ENCODE measurements at places on chromosomes 16 and 17. TPM values are rescaled to one million over a fixed set of nuclear protein-coding genes. Genes with fewer than 3 reads are reported as not detected.

DNA sequence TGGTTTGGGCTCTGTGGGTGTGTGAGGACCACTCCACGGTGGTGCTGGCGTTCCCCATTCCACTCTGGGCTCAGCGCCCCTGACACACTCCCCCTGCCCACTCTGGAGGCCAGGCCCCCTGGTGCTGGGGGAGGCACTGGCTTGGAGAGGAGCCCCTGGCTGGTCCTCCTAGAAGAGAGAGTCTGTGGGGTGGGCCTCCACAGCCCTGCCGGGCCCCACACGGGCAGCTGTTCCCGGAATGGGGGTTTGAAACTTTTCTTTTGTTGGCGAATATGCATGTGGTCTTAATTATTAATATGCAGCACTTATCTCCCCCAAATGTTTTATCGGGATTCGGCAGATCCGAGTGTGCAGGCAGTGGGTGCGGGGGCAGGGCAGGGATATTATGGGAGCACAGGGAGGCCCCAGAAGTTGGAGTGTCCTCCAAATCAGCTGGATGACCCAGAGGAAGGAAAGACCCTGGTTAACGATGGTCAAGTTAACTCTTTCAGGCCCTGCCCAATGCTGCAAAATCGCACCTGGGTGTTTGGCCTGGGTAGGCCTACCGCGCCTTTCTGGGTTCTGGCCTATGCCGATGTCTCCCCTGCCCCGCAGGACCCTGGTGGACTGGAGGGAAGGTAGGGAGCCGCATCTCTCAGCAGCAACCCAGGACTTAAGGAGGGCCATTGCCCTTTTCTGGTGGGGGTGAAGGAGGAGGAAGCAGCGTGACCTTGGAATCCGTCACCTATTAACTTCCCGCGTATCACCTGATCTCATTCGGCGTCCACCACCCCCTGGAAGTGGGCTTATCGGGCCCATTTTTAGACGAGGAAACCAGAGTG lies 36.0 kb downstream of the TMEM235 start:
- DNase-seq, result no peak

- DNase-seq, result no peak
Measured at GRCh38 chr16:17252064-17252463, 218.7 kb downstream of the XYLT1 start.

GRCh38 chr17:8997994-8998628 lies 23.2 kb upstream of the NTN1 start:
- DNase-seq, result peak; percentile 68

DNA sequence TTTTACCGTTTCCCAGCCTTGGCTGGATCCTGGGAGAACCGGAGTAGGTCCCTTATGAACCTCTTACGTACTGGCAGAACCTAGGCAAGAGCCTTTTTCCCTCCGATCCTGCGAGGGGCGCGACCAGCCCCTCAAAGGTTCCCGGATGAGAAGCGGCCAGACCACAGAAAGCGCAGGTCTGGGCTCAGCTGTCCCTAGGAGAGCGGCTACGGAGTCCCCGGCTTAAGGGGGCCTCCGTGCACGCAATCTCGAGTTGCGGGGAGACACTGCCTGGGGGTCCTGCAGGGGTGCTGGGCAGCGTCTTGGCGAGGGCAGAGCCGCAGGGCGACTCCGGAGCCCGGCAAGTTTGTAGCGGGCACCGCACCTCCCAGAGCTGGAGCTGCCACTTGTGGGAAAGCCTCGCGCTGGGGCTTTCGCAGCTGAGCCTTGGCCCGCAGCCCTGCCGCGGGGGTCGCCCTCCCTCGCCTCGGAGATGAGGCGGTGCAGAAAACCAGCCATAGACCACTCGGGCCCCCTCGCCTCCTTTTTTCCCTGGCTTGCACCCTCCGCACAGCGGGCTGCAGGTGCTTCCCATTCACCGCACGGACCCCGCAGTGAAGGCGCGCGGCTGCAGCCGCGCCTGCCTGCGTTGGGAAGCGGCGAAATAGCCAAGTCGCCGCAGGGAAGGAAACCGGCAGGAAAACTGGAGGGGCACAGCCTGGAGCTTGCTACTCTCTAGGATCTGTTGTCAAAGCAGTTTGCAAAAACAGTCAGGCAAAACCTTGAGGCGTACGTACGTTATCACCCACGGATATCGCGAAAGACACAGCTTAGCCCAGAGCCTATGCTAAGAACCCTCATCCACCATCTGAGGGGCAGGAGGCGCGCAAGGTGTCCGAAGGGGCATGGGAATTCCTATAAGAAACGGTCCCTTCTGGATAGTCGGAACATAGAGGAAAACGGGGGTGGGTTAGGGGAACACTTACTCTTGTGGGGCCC lies 834 bp downstream of the CDH8 start:
- DNase-seq, result no peak

- DNase-seq, result no peak
Measured at GRCh38 chr17:40283662-40284061, 4.0 kb upstream of the CDC6 start.

GRCh38 chr17:39929646-39930407 lies 2.3 kb downstream of the LRRC3C start:
- peak; percentile 83 for DNase-seq

GRCh38 chr17:71975331-71975801 lies 145.5 kb upstream of the SOX9 start:
- no peak for DNase-seq

- no peak for DNase-seq
Measured at GRCh38 chr16:2480948-2481347, 6.0 kb downstream of the TBC1D24 start.

DNA sequence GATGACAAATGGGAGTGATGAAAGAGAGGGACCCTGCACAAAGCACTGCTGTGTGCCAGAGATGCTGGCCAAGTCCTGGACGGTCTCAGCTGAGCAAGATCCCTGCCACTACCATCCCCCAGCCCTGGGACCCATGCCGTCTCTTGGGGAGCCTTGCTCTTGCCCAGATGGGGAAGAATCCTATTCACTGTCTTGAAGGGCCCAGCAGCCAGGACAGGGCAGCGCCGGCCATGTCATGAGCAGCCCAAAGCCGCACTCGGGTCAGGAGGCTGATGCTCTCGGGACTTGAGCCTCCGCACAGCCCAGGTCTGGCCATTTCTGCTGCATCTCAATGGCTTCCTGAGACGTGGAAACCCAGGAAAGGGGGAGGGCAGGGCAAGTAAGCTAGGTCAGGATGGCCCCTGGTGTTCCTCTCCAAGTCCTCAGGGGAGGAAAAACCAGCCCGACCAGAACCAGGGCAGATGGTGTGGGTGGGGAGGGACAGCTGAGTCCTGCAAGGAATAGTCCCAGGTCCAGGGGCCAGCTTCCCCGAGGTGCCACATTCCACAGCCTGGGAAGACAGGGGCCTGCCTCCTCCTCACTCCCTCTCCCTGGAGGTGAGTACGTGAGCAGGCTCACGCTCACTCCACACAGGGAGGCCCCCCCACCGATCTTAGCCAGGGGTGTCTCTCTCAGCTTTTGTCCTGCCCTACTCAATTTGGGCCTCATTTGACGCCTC lies 7.8 kb upstream of the KRT19 start:
- DNase-seq, result no peak

DNA sequence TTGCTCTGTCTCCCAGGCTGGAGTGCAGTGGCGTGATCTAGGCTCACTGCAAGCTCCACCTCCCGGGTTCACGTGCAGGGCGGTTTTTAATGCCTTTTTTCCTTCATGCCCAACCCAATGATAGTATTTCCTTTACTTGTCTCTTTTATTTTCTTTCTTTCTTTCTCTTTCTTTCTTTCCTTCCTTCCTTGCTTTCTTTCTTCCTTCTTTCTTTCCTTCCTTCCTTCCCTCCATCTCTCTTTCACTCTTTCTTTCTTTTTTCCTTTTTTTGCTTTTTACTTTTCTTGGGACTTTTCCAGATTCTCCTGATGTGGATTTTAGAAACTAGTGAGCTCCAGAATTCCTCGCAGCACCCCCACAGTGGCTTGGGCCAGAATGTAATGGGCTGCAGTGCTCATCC lies 3.1 kb downstream of the MYH3 start:
- no peak for DNase-seq

- no peak for DNase-seq
Measured at GRCh38 chr17:77600346-77600745, 358.2 kb upstream of the TNRC6C start.

DNA sequence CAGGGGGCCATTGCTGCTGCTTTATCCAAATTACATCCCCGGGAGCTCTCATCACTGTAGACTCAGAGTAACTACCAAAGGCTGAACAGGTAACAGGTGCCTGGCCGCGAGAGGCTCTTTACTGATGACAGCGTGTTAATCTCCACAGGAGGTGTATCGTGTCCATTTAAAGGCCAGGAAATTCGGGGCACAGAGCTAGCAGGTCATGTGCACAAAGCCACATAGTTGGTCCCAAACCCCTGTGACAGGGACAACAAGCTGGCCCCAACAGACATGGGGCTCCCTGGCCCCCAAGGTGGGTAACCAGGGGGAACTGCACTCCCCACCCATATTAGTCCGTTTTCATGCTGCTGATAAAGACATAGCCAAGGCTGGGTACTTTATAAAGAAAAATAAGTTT lies 55.3 kb upstream of the RBFOX3 start:
- DNase-seq, result no peak

DNA sequence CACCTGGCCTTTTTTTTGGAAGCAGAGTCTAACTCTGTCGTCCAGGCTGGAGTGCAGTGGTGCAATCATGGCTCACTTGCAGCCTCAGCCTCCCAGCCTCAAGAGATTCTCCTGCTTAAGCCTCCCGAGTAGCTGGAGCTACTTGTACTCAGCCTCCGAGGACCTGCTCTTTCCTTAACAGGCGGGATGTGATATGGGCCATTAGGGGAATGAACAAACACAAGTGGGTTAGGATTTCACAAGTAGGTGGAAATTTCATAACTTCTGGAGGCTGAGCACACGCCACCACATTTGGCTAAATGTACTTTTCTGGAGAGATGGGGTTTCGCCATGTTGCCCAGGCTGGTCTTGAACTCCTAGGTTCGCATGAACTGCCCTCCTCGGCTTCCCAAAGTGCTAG lies 4.1 kb downstream of the PAM16 start:
- DNase-seq, result no peak

GRCh38 chr16:51697454-51697853 lies 546.4 kb upstream of the SALL1 start:
- DNase-seq, result no peak

DNA sequence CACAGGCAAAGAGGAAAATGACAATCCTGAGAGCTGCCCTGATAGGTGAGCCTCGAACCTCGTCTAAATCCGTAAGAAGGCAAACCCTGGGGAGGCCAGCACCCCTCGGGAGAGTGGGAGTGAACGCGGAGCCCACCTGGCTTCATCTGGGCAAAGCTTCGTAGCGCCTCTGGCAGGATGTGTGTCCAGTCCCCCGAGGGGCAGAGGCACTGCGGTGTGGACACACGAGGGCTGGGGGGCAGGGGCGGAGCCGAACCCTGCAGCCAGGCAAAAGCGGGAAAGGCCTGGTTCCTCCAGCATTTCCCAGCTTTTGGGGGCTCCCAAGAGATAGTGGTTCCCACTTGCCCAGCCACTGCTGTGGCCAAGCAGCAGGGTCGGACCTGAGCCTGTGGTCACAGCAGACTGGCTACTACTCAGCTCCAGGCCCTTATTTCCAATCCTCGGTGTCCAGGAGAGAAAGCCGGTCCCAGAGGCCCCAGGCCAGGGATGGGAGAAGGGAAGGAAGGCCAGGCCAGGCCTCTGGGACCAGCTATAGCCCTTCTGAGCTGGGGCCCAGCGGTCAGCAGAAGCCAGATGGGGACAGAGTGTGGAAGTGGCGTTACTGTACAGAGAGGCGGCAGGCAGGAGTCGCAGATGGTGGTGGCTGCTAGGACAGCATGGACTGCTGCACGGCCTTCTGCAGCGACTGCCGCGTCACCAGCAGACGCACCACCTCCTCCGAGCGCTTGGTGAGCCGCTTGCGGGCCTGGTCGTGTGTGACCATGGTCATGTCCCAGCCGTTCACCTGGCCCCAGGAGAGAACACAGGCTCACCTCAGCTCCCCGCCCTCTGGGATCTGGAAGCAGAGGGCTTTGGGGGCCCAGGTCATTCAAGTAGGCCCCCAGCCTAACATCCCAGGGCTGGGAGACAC lies 5.0 kb downstream of the TAX1BP3 start:
- no peak for DNase-seq

DNA sequence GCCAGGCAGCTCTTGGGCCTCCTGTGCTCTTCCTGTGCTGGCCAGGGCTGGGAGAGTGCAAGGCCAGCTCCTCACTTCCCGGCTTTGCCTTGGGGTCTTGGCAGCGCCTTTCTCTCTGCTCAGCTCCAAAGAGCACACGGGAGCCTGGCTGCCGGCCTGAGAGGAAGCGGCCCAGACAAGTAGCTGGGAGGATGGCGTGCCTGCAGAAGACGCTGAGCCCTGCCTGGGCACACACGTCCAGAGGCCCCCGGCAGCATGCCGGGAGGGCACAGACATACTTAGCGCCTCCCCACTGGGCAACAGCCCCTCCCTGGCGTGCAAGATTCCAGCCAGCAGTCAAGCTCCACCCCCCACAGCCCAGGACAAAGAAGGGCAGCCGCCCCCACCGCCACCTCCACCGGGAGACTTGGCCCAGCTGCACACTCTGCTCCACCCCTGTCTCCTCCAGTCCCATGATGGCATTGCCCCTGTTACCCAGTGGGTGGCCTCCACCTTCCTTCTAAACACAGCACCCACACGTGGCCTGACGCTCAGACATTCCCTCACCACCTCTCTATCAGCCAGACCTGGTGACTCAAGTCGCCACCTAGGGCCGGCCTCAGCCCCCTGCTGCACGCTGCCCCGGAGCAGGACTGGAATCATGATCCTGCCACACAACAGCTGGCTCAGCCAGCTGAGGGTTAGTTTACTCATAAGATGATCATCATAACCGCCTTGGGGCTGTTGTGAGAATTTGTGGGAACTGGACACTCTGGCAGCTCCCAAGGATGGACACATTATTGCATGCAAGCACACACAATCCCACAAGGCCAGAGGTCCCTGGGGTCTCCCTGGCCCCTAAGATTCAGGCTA lies 12.4 kb downstream of the SGCA start:
- peak; percentile 92 for DNase-seq

- no peak for DNase-seq
Measured at GRCh38 chr16:49489686-49490320, 116.2 kb downstream of the C16orf78 start.

GRCh38 chr17:67474081-67474661 lies 97.1 kb downstream of the PITPNC1 start:
- DNase-seq, result peak; percentile 87

DNA sequence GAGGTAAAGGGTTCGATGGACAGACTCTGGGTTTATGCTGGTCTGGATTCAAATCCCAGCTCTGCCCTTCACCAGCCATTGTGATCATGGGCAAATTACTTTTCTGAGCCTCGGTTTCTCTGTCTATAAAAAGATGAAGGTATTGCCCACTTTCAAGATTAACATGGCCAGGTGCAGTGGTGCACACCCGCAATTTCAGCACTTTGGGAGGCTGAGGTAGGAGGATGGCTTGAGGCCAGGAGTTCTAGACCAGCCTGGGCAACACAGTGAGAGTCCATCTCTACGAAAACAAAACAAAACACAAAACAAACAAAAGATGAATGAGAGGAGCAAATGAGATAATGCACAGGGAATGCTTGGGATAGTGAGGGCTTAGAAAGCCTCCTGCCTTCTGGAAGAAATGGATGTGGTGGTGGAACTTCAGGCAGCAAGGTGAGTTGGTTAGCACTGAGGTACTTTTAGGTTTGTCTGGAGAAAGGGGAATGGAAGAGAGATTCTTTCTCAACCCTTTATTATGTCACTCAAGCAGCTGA lies 8.5 kb downstream of the ADGRG3 start:
- no peak for DNase-seq

GRCh38 chr17:16975744-16976625 lies 4.1 kb upstream of the TNFRSF13B start:
- DNase-seq, result no peak

The TBC1D3G gene
- 3.6 TPM for total RNA-seq

The RCVRN gene
- total RNA-seq, result not detected

The RNF227 gene
- 20.3 TPM for total RNA-seq

The KCNJ2 gene
- 0.14 TPM for total RNA-seq

The TEDC2 gene
- 34.8 TPM for total RNA-seq

All from cardiac muscle cell (in vitro differentiated cells and primary cell).